Suppressor macrophage (primary cell): ENCODE measurements at places on chromosomes 2 and 18.
A peak's percentile ranks its signal among the peaks of the same experiment; 100 is the strongest.

DNA sequence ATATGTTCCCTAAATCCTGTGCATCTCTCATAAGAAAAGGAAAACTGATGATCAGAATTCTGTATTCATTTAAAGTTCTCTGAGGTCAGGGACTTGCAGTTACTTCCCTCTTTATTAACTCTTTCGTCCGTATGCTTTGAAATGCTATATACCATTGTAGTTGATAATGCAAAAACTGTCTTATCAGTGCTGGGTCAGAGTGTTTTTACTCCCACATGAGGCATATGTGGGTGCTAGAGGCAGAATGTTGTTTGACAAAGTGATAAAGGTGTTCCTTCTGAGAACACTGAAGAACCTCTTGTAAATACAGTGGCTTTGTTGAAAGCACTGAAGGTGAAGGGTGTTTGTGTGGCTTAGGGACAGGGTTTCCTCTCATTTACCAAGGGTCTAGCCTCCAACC is 136.5 kb upstream of the NFATC1 start:
- no peak for DNase-seq

- no peak for DNase-seq
Observed at GRCh38 chr2:72991439-72991725, 74.1 kb downstream of the EMX1 start.

GRCh38 chr2:106332054-106332453 is 136.2 kb downstream of the RGPD3 start:
- no peak for DNase-seq

GRCh38 chr2:97740590-97741182 is 27.3 kb downstream of the ZAP70 start:
- peak; percentile 67 for DNase-seq

DNA sequence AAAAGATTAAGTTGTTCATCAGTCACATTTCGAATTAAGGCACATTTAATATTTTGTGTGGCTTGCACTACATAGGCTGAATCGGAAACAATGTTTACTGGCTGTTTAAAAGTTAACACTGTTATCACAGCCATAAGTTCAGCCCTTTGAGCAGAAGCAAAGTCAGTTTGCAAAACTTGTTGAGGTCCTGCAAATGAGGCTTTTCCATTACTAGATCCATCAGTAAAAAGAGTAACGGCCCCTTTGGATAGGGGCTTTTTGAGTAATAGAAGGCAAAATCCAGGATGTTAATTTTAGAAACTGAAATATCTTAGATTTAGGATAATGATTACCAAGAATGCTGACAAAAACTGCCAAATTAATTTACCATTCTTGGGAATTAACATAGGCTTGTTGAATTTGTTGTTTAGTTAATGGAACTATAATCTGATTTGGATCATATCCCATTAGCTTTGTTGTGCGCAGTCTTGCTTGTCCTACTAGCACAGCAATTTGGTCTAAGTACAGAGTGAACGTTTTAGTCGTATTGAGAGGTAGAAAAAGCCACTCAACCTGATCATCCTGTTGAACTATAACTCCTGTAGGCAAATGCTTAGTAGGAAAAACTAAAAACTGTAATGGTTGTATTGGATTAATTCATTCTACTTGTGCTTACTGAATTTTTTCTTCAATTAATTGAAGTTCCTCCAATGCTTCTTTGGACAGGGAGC is 13.9 kb upstream of the SUCLG1 start:
- DNase-seq, result no peak

DNA sequence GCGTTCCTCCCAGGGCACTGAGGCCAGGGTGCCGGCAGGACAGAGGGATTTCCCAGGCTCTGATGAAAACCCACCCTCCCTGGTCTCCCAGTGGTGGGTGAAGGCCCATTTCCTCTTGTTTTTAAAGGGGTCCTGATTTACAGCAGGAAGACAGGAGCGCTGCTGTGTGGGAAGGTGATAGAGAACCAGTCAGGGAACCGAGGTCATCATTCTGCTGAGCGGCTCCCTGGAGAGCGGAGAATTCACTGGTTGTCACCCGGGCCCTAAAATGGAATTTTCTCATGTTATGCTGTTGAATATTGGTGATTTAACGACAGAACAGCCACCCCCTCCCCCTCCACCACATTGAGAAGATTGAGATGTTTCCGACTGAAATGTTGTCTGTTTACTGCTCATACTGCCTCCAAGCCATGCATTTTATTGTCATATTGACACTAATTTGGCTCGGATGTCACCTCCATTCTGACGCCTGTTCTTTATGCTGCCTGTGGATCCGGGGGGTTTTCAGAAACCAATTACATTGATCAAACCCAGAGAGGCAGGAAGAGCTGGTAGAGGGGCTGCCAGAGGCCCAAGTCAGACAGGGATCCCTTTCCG is 225.2 kb downstream of the GLI2 start:
- DNase-seq, result no peak

DNA sequence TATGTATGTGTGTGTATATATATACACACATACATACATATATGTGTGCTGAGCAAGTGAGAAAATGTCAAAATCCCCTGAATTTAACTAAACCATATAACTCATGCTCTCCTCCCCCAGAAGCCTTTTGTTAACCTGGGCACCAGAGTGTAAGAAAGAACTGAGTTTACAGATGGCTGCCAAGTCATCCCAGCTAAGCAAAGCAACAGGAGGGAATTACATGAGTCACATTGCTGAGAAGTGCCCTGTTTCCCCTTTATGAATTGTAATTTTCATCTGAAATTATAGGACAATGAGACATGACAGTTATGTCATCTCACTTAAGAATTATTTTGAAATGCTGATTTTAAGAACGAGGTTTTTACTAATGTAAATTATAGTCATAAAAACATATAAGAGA is 29.9 kb downstream of the SCN7A start:
- peak; percentile 8 for DNase-seq

DNA sequence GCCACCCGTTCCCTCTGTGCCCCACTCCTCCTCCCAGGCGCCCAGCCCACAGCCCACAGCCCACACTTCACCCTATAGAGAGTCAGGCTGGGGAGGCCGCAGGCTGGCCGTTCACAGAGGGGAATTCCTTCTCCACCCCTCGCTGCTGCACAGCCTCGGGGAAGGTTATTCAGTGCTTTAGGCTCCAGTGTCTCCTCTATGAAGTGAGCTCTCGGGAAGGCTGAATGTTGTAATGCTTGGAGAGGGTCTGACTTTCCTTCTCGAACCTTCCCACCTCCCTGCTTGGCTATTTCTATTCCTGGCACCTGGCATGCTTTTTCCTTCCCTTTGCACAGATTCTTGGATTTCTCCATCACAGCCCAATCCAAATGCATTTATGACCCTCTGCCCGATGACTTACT is 62.5 kb upstream of the SMAD7 start:
- DNase-seq, result no peak

GRCh38 chr2:74887445-74887951 is 53.6 kb downstream of the HK2 start:
- DNase-seq, result no peak

GRCh38 chr2:208326016-208326415 is 60.0 kb downstream of the PIKFYVE start:
- DNase-seq, result no peak

DNA sequence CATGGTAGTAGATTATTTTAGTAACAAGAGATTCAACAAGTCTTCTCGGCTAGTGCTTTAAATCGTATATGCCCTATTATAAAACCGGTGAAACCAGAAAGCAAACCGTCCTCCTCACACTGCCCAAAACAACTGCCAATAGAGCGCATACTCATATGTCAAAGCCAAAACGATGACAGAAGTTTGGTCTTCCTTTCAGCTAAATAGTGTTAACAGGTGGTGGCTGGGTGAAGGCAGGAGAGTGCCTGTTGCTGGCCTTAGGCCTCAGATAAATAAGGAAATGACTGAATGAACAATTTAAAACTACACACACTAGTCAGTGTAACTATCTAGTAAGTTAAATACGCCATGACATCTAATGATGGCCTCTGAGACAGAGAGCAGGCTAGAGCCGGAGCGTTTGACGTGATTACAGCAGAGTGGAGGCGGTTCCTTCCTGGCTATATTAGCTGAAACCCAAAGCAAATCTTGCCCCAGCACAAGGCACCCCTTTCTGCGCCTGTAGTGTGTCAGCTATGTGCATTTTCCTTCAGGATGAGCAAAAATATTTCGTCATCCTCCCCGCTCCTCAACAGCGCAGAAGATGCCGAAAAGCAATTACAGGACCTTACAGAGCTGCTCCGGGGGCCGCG is 1.6 kb downstream of the LONRF2 start:
- DNase-seq, result no peak

DNA sequence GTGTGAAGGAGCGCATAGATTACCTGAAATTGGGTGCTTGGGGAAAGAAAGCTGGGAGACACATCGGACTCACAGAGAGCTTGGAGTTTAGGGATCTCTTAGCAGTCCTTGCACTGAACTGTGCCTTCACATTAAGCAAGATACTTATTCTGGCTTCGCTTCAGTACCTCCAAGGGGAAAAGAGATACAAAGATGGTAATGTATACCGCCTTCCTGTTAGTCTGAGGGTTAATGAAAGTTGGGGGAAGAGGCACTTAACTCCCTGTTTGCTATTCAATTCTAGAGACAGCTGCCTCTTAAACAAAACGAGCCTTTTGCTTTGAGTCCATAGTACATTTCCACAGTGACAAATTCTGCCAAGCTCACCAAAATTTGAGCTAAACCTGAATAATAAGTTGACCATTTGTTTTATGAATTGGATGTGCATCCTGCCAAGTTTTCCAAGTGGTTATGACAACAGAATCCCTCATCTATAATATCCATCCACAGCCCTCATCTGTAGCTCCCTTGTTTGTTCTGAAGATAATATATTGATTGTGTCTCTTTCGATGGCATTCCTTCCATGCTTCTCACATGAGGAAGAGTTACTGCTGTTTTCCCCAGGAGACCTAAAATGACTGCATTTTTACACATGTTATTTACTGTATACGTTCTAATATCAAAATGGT is 287.1 kb upstream of the ATP5MC3 start:
- no peak for DNase-seq

GRCh38 chr2:203751685-203752271 is 45.3 kb downstream of the CD28 start:
- DNase-seq, result peak; percentile 55

- no peak for DNase-seq
Observed at GRCh38 chr18:10365021-10365500, 89.4 kb upstream of the APCDD1 start.

GRCh38 chr2:212052412-212053159 is 486.0 kb downstream of the ERBB4 start:
- peak; percentile 8 for DNase-seq

DNA sequence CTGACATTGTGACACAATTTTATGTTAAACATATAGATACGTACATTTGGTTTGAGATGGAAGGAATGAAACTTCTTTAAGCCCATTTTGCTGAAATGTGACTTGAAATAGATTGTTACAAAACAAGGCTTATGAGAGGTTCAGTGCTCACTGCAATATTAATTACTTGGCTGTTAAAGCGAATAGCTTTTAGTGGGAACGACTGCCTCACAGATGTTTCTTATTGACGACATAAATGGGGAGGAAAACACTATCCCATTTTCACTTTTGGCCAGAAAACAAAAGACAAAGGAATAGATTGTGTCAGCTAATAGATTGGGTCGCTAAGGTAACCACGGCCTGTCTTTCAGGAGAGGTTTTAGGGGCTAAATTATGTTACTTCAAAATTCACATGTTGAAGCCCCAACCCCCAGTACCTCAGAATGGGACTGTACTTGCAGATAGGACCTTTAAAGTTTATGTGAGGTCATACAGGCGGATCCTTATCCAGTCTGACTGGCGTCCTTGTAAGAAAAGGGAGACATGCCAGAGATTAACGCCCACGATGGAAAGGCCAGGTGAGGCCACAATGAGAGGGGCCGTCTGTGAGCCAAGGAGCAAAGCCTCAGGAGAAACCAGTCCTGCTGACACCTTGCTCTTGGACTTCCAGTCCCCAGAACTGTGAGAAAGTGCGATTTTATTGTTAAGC is 10.8 kb downstream of the INPP1 start:
- DNase-seq, result no peak

- DNase-seq, result no peak
Observed at GRCh38 chr2:186757009-186757408, 63.1 kb downstream of the FAM171B start.
